ENCODE measurements at places on chromosomes 11 and 22. TPM values are rescaled to one million over a fixed set of nuclear protein-coding genes. Genes with fewer than 3 reads are reported as not detected.

DNA sequence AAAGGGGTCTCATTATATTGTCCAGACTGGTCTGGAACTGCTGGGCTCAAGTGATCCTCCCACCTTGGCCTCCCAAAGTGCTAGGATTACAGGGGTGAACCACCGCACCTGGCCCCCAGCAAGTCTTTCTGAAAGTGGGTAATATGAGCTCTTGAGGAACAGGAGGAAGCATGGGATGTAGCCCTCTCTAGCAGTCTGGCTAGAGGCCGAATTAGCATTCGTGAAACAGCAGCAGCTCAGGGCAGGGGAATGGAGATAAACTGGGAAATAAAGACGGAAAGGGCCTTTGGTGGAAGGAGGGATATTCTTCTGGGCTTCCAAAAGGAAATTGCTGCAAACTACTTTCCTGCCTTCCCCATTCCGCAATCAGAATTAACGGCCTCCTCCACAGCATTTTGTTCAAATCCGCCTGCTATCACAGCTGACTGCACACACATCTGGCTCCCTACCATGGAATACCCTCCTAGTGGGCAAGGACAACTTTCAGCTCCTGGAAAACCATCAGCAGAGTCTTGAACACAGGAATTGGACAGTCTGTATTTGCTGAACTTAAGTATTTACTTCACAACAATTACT lies 44.3 kb downstream of the MICAL3 start:
- DNase-seq, result no peak
- no peaks in the 10 kb centered on the region for H3K27me3 ChIP-seq
- peaks cover 2% of the 10 kb centered on the region for H3K36me3 ChIP-seq
- no peak overlapping the region for H3K4me3 ChIP-seq
- no peak overlapping the region for H3K27ac ChIP-seq
- peaks cover 32% of the 10 kb centered on the region for H3K4me1 ChIP-seq

DNA sequence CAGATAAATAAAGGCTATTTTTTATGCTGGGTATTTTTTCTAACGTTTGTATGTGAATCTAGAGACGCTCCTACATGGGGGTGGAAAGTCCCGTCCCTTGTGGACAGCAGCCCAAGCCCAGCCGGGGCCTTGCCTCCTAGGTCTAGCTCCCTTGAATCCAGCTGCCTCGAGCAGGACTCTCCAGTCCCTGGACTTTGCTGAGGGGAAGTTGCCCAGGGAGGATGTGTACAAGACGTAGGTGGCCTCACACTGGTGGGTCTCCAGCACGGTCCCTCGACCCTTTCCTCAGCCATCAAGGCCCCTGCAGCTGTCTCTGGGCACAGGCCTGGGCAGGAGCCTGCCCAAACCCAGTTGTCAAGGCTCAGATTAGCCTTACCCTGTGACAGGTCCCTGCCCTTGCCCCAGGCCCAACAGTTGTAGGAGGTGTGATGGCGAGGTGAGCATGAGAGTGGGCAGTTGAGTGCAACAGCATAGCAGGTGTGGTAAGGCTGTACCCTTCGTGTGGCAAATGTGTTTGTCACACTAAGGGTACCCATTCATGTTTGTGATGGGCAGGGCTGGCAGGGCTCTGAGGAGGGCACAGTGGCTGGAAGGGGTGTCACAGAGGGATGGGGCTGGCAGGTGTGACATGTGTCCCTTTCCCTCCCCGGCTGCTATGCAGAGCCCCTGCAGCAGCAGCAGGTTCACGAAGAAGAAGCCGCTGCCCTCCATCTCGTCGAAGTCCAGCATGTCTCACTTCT lies 3.4 kb downstream of the CCDC116 start:
- H3K36me3 ChIP-seq, result no peaks in the 10 kb centered on the region
- H3K27me3 ChIP-seq, result peaks cover 2% of the 10 kb centered on the region
- peaks cover 7% of the 10 kb centered on the region for H3K4me1 ChIP-seq
- DNase-seq, result no peak
- no peak overlapping the region for H3K4me3 ChIP-seq
- H3K27ac ChIP-seq, result no peak overlapping the region

- H3K4me3 ChIP-seq, result no peak overlapping the region
- no peak for DNase-seq
- H3K27me3 ChIP-seq, result no peaks in the 10 kb centered on the region
- no peaks in the 10 kb centered on the region for H3K4me1 ChIP-seq
- no peak overlapping the region for H3K27ac ChIP-seq
Observed at GRCh38 chr11:132779497-132779896, 752.8 kb downstream of the OPCML start.

DNA sequence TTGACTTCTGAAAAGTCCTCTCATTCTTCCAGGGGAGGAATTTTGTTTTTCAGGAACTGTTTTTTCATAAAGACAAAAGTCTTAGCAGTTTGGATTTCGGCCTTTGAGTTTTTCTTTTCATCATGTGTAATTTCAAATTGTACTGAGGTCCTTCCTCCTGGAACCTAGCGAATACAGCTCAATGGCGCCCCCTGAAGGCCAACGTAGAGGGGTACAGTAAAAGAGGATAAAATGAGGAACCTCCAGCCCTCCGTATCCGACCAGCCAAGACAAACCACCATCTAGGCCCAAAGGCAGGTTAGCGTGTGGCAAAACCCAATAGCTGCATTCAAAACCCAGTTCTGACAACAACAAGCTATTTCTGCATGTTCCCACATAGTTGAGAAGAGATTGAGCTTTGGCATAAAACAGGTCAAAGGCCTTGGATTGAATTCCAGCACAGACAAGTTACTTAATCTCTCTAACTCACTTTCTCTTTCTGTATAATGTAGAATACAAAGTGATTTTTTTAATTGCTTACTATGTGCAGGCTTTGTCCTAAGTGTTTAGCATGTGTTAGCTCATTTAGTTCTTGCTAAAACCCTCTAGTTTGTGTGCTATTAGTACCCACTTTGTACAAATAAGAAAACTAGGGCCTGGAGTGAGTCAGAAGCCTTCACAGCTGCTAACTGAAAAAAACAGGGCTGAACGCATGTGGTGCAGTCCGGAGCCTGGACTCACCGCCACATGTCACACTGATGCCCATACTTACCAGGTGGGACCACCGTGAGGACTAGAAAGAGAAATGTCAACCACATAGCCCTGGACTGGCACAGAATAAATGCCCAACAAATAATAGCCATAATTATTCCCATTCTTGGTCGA lies 43.2 kb upstream of the ETS1 start:
- peak; percentile 94 for DNase-seq
- peak overlapping the region; percentile 65 for H3K4me3 ChIP-seq
- H3K27me3 ChIP-seq, result no peaks in the 10 kb centered on the region
- peaks cover 66% of the 10 kb centered on the region for H3K4me1 ChIP-seq

Gene CCDC116
- 0.27 TPM for total RNA-seq

Gene OR2D2
- total RNA-seq, result not detected

Gene RAB38
- total RNA-seq, result 0.76 TPM
